ENCODE measurements at places on chromosomes 4 and X.

- no peak for DNase-seq
Observed at GRCh38 chrX:128051526-128051925, 677 bp downstream of the ACTRT1 start.

- no peak for DNase-seq
Observed at GRCh38 chrX:137695417-137695816, 129.5 kb downstream of the ZIC3 start.

DNA sequence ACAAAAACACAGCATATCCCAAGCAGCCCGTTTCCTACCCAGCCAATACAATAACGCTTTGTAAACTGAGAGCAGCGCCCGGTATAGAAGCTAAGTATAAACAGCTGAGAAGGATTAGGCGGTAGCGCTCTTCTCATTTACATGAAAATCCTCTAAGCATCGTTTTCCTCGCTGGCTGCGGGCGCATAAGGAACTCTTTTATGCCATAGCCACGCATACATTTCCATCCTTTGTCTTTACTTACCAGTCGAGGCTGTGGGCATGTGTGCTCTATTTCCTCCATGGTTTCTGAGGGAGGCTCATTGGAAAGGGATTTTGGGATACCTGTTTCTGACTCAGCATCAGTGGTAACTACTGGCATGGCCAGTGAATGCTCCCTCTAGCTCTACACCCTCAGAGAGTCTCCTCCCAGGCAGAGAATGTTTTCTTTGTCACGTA, 383 bp downstream of the PCYT1B start:
- DNase-seq, result peak; percentile 59

DNA sequence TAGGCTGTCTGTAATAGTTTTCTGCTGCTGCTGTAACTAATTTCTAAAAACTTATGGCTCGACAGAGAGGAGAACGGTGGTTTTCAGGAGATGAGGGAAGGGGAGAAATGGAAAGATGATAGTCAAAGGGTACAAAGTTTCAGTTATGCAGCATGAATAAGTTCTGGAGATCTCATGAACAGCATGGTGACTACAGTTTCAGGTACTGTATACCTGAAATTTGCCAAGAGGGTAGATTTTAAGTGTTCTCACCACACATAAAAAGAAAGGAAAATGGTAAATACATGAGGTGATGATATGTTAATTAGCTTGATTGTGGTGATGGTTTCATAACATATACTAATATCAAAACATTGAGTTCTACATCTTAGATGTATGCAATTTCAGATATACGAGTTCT, 34.9 kb downstream of the DRD5 start:
- no peak for DNase-seq

GRCh38 chr4:39235696-39236095, 53.4 kb downstream of the WDR19 start:
- no peak for DNase-seq

GRCh38 chrX:56130031-56130430, 102.1 kb upstream of the KLF8 start:
- DNase-seq, result no peak
